ENCODE measurements at places on chromosomes 13 and 19.
A peak's percentile ranks its signal among the peaks of the same experiment; 100 is the strongest.

DNA sequence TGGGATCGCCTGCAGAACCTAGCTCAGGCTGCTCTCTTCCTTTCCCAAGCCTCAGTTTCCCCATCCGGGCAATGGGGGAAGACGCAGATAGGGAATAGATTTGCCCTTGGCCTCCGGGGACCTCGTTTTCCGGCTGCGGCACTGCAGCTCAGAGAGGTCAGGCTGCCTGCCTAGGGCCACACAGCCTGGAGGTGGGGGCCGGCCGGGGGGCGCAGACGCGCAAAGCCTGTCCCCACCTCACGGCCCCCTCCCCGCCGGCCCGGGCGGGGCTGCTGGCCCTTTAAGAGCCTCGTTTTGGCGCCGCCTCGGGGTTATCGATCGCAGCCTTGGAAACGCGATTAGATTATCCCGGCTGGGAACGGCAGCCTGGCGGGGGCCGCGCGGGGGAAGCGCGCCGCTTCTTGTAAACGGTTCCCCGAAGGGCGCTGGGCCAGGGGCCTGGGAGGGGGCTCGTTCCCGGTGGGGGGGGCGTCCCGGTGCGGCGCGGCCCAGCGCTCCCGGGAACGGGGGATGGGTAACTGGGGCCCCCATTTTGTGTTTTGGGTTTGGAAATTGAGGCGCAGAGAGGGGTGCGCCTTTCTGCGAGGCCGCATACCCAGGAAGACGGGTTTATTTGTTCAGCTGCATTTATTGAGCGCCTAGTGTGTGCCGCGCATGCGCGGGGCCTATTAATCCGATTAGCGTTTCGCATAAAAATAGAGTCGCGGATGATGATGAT, 23.4 kb upstream of the TCF3 start:
- H3K27ac ChIP-seq, result no peak overlapping the region
- H3K4me3 ChIP-seq, result no peak overlapping the region
- H3K36me3 ChIP-seq, result no peaks in the 10 kb centered on the region
- no peaks in the 10 kb centered on the region for H3K4me1 ChIP-seq

- no peak overlapping the region for H3K27ac ChIP-seq
- DNase-seq, result no peak
- H3K36me3 ChIP-seq, result no peaks in the 10 kb centered on the region
- H3K4me3 ChIP-seq, result no peak overlapping the region
- no peaks in the 10 kb centered on the region for H3K27me3 ChIP-seq
These were observed 15.2 kb downstream of the NDFIP2 start for GRCh38 chr13:79496188-79496587.

DNA sequence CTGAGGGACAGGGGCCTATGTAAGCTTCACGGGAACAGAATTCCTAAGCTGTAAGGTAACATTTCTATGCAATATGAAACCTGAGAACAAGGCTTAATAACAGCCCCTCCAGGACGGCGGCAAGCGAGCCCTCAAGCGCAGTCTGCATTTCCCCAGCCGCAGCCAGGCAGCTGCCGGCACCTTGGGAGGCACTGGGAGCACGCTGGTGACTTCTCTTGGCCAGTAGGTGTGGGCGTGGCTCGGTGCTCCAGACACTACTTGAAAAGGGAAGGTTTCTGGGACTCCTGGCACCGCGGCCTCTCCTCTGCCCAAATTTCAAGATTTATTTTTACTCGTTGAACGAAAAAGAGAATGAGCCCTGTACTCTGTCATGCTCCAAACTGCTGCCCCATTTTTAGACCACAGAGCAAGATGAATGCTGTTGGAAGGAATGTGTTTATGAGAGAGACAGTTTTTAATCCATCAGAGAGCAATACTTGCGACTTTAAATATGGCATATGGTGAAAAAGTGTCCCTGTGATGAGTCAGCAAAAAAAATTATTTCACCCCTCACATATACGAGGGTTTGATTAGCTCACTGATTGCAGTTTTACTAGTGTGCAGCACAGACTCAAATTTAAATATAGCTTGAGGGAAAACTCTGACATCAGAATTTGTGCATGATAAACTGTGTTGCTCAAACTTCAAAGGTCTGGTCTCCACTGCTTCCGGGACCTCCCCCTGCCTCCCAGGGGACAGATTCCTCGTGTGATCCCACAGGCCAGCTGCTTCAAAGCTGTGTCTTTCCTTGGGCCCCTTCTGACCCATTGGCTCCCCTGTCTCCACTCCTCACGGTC, 81.2 kb downstream of the COL4A2 start:
- peaks cover 8% of the 10 kb centered on the region for H3K4me1 ChIP-seq
- H3K27me3 ChIP-seq, result no peaks in the 10 kb centered on the region
- no peak overlapping the region for H3K4me3 ChIP-seq
- DNase-seq, result peak; percentile 59
- H3K27ac ChIP-seq, result peak overlapping the region; percentile 47

- no peaks in the 10 kb centered on the region for H3K4me1 ChIP-seq
- no peak overlapping the region for H3K27ac ChIP-seq
- no peak for DNase-seq
- H3K27me3 ChIP-seq, result no peaks in the 10 kb centered on the region
- no peaks in the 10 kb centered on the region for H3K36me3 ChIP-seq
- H3K4me3 ChIP-seq, result no peak overlapping the region
These were observed 49.4 kb downstream of the SACS start for GRCh38 chr13:23384111-23384510.

- no peaks in the 10 kb centered on the region for H3K27me3 ChIP-seq
- no peaks in the 10 kb centered on the region for H3K36me3 ChIP-seq
- DNase-seq, result peak; percentile 72
- no peak overlapping the region for H3K4me3 ChIP-seq
These were observed 223.9 kb upstream of the MIR17HG start for GRCh38 chr13:91123456-91124127.

DNA sequence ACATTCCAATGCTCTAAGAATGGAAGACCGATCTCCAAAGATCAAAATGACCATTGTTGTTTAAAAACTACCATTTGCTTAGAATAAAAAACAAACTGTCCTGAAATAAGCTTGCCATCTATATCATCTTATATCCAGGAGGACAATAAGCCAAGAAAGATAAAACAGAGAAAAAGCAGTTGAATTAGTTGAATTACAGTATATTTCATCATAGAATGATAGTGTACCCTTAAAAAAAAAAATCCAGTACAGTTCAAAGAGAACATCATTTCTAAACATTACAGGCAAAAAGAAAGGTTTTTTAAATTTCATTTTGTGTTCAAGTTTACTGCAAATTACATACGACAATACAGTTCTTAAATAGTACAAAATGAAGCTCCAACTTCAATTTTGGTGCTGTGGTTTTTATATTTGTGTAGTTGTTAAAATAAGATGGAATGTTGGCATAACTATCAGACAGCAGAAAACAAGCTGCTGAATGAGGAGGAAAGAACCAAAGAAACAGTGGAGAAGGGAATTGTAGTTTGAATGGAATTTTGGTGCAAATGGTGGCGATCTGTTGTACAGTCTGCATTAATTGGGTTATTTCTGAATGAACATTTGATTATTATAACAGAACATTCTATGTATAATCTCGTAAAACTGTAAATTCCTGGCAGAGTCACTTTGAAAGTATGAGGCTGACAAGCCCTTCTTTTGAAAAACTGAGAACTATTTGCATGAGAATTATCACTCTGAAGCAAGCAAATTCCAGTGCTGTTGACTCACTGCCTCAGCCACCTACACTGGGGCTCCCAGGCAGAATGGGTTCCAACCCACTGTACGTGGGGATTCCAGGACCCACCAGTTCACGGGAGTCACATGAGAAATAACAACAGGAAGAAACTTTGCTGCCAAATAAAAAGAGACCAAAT, 37.7 kb downstream of the LHFPL6 start:
- no peaks in the 10 kb centered on the region for H3K27me3 ChIP-seq
- H3K27ac ChIP-seq, result peak overlapping the region; percentile 20
- DNase-seq, result peak; percentile 91
- H3K4me3 ChIP-seq, result no peak overlapping the region
- H3K4me1 ChIP-seq, result peaks cover 2% of the 10 kb centered on the region

DNA sequence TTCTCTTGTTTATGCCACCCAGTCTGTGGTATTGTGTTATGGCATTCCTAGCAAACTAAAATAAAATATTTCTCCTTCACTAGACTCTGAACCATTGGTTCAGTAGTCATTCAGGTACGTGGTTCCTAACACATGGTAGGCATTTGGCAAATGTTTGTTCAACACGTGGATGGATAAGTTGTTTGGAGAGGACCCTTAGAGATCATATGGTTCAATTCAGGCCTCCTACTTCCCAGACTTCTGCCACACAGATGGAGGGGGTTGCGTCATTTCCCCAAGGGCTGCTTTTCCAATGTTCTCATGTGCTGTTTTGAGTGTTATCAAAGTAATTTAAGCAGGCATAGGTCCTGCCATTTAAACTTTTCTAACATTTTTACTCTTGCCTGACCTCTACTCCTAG, 6.7 kb downstream of the CXCL17 start:
- no peak for DNase-seq
- H3K27ac ChIP-seq, result no peak overlapping the region
- H3K27me3 ChIP-seq, result no peaks in the 10 kb centered on the region
- no peaks in the 10 kb centered on the region for H3K36me3 ChIP-seq

- peak; percentile 4 for DNase-seq
- no peak overlapping the region for H3K4me3 ChIP-seq
- no peaks in the 10 kb centered on the region for H3K36me3 ChIP-seq
These were observed 270.6 kb downstream of the SLITRK6 start for GRCh38 chr13:85528491-85529217.
